ENCODE measurements at places on chromosomes 3 and 15.
A peak's percentile ranks its signal among the peaks of the same experiment; 100 is the strongest.

DNA sequence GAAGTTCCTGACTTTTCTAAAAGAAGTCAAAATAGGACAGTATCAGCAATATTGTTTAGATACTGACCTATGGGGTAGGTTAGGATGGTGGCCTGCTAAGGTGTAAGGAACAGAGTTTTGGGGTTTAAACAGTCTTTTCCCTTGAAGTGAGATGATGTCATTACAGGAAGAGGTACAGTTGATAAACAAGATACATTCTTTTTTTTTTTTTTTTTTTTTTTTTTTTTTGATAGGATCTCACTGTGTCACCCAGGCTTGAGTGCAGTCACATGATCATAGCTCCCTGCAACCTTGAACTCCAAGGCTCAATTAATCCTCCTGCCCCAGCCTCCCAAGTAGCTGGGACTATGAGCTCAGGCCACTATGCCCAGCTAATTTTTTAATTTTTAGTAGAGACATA lies 33.3 kb downstream of the SLC25A36 start:
- DNase-seq: no peak

- DNase-seq: no peak
Measured at GRCh38 chr3:21120826-21121225, 630.2 kb downstream of the ZNF385D start.

DNA sequence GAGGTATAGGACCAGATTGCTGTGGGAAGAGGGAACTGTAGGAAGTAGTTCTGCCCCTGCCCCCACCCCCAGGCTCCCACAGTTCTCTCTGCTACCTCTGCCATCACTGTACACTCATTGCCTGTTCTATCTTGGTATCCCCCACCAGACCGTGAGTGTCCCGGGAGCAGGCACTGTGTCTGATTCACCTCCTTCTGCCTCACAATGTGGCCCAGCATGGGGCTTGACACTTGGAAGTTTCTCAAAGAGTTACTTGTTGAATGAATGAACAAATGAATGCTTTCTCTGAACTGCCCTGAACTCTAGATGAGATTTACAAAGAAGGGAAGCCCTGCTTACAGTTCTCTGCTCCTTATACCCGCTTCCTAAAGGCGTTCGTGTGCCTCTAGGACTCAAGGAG lies 27.1 kb upstream of the PIK3CB start:
- no peak for DNase-seq

GRCh38 chr3:10173926-10174435 lies 9.3 kb downstream of the IRAK2 start:
- DNase-seq: peak; percentile 82

- DNase-seq: no peak
Measured at GRCh38 chr3:128749035-128749434, 23.1 kb downstream of the RAB7A start.

GRCh38 chr15:79682285-79682684 lies 214.5 kb downstream of the MTHFS start:
- no peak for DNase-seq

- no peak for DNase-seq
Measured at GRCh38 chr3:112633757-112634156, 7.2 kb downstream of the CCDC80 start.

All from suprapubic skin (tissue), 4 donors.